ENCODE measurements at places on chromosomes 4 and X.

- no peak for DNase-seq
Observed at GRCh38 chrX:39873117-39873516, 224.6 kb downstream of the BCOR start.

DNA sequence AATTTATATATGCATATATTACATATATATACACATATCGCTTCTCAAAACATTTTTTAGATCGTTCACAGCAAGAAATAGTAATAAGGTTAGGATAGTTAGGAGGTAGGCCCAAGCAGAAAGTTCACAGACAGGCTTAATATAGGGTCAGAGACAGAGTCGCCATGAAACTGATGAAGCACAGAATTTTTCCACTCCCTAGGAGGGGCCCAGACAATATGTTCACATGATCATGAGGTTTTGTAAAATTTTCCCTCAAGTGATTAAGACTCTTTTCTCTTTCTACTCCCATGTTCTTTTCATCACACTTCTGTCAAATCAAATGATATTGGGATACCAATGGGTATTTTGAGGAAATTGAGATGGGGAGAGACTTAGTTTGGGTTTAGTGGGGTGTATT is 5.2 kb upstream of the ENAM start:
- no peak for DNase-seq

DNA sequence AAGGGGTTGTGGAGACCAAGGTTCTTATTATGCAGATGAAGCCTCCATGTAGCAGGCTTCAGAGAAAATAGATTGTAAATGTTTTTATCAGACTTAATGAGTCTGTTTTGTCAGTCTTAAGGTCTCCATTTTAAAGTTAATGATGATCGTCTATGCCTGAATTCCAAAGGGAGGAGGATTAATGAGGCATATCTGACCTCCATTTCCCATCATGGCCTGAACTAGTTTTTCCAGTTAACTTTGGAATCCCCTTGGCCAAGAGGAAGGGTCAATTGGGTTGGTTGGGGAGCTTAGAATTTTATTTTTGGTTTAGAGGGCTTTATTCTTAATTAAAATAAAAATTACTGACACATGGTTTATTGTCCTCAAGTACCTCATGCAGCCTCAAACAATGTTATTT is 6.9 kb upstream of the PARM1 start:
- DNase-seq, result no peak

DNA sequence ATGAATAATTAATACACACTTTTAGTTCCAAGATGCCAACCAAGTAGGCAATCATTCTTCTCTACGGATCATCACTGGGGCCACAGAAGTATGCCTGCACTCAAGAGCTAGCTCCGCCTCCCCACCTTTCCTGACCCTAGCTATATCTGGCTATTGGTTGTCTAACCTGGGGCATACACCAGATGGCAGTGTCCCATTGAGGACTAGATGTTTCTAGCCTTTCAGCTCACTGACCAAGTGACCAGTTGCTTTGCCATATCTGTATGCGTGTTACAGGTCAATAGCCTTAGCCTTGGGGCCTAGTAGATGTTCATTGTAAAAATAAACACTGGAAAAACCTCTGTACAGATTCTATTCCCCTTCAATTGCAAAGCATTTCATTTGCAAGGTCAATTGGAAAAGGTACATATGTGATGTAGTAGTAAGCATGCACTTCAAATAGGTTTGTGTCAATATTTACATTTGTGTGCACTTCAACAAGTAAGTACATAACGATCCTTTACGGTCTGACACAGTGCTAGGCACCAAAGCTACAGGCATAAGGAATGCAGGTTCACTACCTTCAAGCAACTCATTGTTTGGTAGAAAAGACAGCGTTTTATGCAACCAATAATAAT is 521.7 kb downstream of the PPARGC1A start:
- no peak for DNase-seq
